Sigmoid colon (tissue), 7 donors: ENCODE measurements at places on chromosomes 4 and X.

- H3K4me1 ChIP-seq, result no peaks in the 10 kb centered on the region
- no peaks in the 10 kb centered on the region for H3K27me3 ChIP-seq
- no peaks in the 10 kb centered on the region for H3K36me3 ChIP-seq
Observed at GRCh38 chr4:65592089-65592488, 78.2 kb downstream of the EPHA5 start.

GRCh38 chr4:74446193-74446868 lies 1.4 kb downstream of the AREG start:
- no peak for DNase-seq
- no peaks in the 10 kb centered on the region for H3K27me3 ChIP-seq
- H3K4me3 ChIP-seq, result no peak overlapping the region
- H3K4me1 ChIP-seq, result peaks cover 16% of the 10 kb centered on the region
- no peak overlapping the region for H3K27ac ChIP-seq
- H3K36me3 ChIP-seq, result no peaks in the 10 kb centered on the region

GRCh38 chrX:129553619-129554288 lies 13.7 kb downstream of the OCRL start:
- no peaks in the 10 kb centered on the region for H3K27me3 ChIP-seq
- no peak overlapping the region for H3K27ac ChIP-seq
- H3K4me1 ChIP-seq, result no peaks in the 10 kb centered on the region
- H3K36me3 ChIP-seq, result peaks cover 5% of the 10 kb centered on the region

- no peaks in the 10 kb centered on the region for H3K4me1 ChIP-seq
- no peak for DNase-seq
- no peaks in the 10 kb centered on the region for H3K36me3 ChIP-seq
- H3K27me3 ChIP-seq, result no peaks in the 10 kb centered on the region
Observed at GRCh38 chr4:58061967-58062366, 951.8 kb upstream of the IGFBP7 start.

GRCh38 chr4:38733663-38734062 lies 49.1 kb downstream of the TLR10 start:
- H3K27me3 ChIP-seq, result no peaks in the 10 kb centered on the region
- no peak overlapping the region for H3K4me3 ChIP-seq
- H3K36me3 ChIP-seq, result no peaks in the 10 kb centered on the region
- DNase-seq, result no peak
- H3K4me1 ChIP-seq, result peaks cover 5% of the 10 kb centered on the region
- H3K27ac ChIP-seq, result no peak overlapping the region

DNA sequence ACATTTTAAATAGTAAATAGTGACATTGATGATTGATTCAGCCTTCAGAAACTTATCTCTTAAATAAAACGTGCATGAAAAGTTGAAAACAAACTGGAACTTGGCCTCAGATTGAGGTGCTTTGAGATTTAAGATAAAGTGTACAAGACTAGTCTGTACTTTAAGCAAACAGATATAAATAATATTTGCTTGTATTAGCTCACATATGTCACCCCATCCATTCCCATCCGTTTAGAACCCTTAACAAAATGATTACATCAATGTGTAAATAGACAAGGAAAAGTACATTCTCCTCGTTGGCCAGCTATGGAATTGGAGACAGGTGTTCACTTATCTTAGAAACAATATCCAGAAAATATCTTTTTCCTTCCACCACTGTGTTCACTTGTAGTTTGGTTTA lies 130.8 kb downstream of the BANK1 start:
- no peak overlapping the region for H3K4me3 ChIP-seq
- H3K27ac ChIP-seq, result no peak overlapping the region
- no peaks in the 10 kb centered on the region for H3K36me3 ChIP-seq
- no peaks in the 10 kb centered on the region for H3K27me3 ChIP-seq
- H3K4me1 ChIP-seq, result no peaks in the 10 kb centered on the region

GRCh38 chrX:113001836-113002235 lies 161.2 kb upstream of the AMOT start:
- H3K27ac ChIP-seq, result no peak overlapping the region
- H3K4me3 ChIP-seq, result no peak overlapping the region
- H3K36me3 ChIP-seq, result no peaks in the 10 kb centered on the region
- DNase-seq, result no peak

DNA sequence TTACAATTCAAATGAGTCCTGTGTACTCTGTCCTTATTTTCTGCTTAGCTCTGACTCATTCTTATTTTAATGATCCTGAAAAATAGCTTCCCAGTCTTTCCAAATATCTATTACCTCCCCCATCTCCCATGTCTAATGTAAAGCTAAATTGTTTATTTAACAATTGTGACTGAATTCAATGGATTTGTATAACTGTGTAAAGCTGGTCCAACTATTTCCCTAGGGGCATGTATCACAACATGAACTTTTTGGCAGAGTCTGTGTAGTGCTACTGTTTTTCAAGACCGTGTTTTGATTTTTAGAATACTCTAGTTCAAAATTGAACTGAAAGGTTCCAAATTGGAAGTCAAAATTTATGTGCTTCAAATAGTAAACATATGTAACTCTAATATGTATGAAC lies 67.8 kb downstream of the SPCS3 start:
- H3K4me1 ChIP-seq, result no peaks in the 10 kb centered on the region
- no peak overlapping the region for H3K27ac ChIP-seq
- no peak for DNase-seq
- H3K27me3 ChIP-seq, result no peaks in the 10 kb centered on the region

DNA sequence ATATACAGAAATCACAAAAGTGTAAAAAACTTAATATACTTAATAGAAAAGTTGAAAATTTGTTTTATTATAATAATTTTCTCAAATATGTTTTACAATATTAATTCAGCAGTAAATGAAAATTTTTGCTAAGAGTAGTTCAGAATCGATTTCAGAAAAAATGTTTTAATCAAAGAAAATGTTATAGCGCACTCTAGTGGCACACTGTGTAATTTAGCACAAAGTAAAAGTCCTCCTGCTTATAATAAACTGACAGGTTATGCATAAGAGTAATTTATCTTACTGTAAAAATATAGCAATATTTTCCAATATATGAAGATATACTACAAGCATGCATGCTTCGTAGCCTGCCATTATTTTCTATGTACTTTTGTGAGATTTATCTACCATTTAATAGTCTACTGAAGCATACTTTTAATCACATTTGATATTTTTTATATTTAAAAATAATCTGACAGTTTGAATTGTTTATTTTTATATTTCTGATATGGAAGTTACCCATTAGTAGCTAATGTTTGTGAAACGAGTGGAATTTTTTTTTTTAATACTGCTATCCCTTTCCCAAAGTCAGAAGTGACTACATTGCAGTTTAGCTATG lies 217.9 kb upstream of the KLHL4 start:
- H3K27ac ChIP-seq, result no peak overlapping the region
- no peaks in the 10 kb centered on the region for H3K36me3 ChIP-seq
- no peak for DNase-seq
- no peaks in the 10 kb centered on the region for H3K4me1 ChIP-seq
- no peak overlapping the region for H3K4me3 ChIP-seq

DNA sequence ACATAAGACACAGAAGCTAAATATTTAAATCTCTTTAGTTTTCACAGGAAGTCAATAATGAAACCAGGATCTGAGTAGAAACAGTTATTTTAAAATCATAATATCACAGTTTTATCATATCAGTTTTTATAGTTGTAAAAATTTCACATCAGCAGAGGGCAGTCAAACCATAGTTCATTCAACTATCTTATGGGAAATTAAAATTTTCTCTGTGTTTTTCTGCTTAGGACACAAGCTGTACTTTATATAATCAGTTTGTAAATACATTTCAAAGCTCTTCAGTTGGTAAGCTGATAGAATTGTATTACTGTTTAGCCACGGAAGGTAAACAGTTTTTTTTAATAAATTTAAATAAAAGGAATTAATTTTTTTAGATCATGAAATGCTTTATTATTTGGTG lies 204.8 kb upstream of the NUDT6 start:
- H3K36me3 ChIP-seq, result no peaks in the 10 kb centered on the region
- no peak overlapping the region for H3K27ac ChIP-seq
- H3K27me3 ChIP-seq, result no peaks in the 10 kb centered on the region
- H3K4me3 ChIP-seq, result no peak overlapping the region
